ENCODE measurements at places on chromosomes 2 and 18. TPM values are rescaled to one million over a fixed set of nuclear protein-coding genes. Genes with fewer than 3 reads are reported as not detected.

DNA sequence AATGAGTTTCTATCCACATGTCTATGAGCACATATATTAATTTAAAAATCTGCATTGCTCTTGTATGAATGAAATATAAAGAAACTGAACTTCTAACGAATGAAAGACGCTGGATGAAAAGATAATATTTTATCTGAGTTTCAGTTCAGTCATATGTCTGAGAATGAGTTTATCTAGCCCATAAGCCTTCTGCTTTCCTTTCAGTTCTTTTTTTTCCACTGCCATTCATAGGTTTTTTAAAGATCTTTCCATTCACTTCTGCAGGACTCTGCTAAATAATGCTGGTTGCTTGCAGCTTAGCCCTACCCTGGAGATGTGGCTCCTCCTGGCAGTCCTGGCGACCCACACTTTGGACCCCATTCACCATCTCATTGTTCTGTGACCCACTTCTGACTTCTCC, 109.0 kb downstream of the BCL2 start:
- no peak for DNase-seq

The TDRD15 gene
- polyA plus RNA-seq = 0.03 TPM

The FAP gene
- polyA plus RNA-seq = 9.3 TPM

DNA sequence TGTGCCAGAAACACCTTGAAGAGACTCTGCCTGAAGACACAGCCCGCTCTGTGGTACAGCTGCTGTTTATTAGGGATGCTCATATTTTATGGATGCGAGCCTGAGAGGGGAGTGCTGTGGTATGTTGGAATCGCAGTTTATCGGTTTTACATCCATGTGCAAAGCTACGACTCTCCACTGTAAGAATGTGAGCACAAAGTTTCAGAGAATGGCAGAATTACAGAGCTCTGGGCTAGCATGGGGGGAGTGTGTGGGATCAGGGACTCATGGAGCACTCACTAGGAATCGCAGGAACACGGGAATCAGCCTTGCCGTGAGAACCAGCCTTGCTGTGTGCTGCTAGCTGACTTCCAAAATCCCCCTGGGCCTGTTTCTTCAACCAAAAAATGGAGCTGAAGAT, 199.9 kb downstream of the RNF144A start:
- DNase-seq = no peak

GRCh38 chr2:68912732-68913131, 40.0 kb downstream of the GKN2 start:
- DNase-seq = no peak
